ENCODE measurements at places on chromosomes 4 and X.

GRCh38 chrX:124555036-124555595 lies 208.8 kb downstream of the SH2D1A start:
- no peak for DNase-seq

DNA sequence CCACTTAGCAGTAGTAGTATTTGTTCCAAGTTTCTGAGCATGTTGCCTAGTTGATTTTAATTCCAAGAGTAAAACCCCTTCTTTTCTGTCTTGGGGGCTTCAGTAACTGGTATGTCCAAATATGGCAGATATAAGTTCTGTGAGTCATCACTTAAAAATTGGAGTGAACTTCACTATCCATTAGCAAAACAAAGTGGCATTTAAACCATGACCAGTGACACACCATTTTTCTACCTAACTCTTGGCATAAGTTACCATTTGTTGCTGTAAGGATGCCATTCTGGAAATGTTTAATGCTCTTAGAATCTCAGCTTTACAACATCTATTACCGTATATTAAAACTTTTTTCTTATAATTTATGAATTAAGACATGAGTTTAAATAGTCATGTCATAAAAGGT lies 102.0 kb downstream of the CBR4 start:
- no peak for DNase-seq

GRCh38 chr4:83783215-83783614 lies 247.3 kb downstream of the GPAT3 start:
- no peak for DNase-seq

- DNase-seq, result no peak
Observed at GRCh38 chr4:73683033-73683432, 57.3 kb upstream of the CXCL8 start.

DNA sequence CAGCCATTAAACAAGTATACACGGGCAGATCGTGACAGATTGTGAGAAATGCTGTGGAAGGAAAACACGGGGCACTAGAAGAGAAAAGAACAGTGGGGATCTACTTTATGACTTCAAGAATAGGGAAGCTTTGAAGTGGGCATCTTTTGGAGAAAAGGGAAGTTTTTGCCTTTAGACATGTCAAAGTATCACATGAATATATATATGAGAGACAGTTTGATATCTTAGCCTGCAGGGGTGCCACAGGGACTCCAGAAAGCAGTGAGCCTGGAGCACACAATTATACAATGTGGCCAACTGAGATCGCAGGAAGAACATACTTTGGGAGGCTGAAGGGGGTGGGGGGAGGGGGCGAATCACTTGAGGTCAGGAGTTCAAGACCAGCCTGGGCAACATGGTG lies 35.7 kb downstream of the RELL1 start:
- DNase-seq, result no peak

GRCh38 chr4:75658876-75659275 lies 14.3 kb downstream of the G3BP2 start:
- DNase-seq, result no peak

DNA sequence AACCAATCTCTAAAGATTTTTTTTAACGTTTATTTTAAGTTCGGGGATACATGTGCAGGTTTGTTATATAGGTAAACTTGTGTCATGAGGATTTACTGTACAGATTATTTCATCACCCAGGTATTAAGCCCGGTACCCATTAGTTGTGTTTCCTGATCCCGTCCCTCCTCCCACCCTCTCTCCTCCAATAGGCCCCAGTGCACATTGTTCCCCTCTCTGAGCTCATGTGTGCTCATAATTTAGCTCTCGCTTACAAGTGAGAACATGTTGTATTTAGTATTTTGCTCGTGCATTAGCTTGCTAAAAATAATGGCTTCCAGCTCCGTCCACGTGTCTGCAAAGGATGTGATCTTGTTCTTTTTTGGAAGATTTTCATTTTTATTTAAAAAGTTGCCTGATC lies 2309.4 kb upstream of the AGA start:
- no peak for DNase-seq

GRCh38 chr4:162793571-162793970 lies 373.1 kb downstream of the NAF1 start:
- DNase-seq, result no peak

DNA sequence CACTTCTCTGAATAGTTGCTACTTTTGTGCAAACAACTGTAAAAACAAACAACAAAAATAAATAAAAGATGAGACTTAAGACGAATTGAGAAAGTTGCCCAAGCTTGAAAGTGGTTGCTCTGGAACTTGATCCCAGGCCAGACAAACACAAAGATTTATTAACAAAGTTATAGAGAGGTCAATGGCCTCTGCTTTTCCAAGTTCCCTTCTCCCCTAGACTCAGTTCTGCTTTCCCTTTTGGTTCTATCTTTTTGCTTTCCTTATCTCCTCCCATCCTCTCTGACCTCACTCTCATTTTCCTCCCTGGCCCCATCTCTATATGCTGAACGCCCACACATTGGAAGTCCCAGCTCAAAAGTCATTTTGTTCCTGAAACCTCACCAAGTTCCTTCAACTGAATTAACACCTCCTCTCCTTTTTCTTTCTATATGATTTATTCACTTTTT lies 82.7 kb downstream of the MXRA5 start:
- no peak for DNase-seq

- DNase-seq, result no peak
Observed at GRCh38 chr4:47486231-47486673, 1.2 kb downstream of the ATP10D start.

- DNase-seq, result no peak
Observed at GRCh38 chr4:187469627-187470026, 525.9 kb upstream of the ZFP42 start.

GRCh38 chr4:79492148-79492547 lies 84.1 kb upstream of the GK2 start:
- no peak for DNase-seq

- DNase-seq, result no peak
Observed at GRCh38 chr4:9891056-9891455, 109.6 kb downstream of the DRD5 start.

- no peak for DNase-seq
Observed at GRCh38 chrX:96474029-96474740, 210.5 kb upstream of the DIAPH2 start.

GRCh38 chr4:81404741-81405140 lies 67.0 kb downstream of the RASGEF1B start:
- DNase-seq, result no peak

DNA sequence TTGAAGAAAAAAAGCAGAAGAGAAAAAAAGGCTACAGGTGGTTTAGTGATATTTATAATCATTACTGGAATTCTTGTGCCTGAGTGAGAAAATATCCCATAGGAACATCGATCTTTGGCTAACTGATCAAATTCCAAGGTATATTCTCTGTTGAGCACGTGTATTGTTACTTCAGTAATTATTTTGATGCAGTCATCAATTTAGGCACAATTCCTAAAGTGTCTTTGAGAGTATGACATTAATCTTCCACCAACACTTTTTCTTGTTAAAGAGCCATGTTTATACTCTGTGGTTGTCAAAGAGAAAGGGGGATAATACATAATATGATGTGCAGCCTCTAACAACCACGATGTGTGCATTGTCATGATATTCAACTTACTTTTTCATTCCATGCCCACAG lies 151.1 kb downstream of the TSPAN5 start:
- no peak for DNase-seq

GRCh38 chr4:109576462-109576861 lies 16.4 kb downstream of the MCUB start:
- DNase-seq, result no peak

GRCh38 chr4:174156239-174156826 lies 127.1 kb downstream of the FBXO8 start:
- no peak for DNase-seq

DNA sequence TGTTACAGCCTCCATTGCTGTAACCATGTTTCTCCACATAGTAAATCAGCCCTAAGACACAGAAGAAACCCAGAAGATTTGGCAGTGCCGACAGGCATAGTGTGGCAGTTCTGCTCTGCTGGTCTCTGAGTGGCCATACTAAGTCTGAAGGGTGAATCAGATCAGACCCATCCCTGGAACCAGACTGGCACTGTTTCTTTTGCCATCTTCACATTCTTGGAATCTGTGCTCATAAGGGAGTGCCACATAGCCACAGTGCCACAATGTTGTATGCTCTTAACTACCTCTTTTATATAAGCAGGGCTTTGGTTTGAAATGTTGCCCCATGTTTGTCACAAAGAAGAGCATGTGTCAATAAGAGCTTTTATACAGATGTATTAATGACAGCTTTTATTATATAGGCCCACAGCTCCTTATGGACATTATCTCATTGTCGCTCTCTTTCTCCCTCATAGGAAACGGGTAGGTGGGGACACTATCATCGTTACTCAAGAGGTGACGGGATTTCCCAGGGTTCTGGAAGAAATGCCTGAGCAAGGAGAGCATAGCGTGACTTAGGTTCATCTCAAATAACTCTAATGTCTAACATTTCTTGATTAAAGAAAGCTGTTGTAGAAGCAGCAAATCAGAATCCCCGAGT lies 128.2 kb downstream of the CBR4 start:
- no peak for DNase-seq

DNA sequence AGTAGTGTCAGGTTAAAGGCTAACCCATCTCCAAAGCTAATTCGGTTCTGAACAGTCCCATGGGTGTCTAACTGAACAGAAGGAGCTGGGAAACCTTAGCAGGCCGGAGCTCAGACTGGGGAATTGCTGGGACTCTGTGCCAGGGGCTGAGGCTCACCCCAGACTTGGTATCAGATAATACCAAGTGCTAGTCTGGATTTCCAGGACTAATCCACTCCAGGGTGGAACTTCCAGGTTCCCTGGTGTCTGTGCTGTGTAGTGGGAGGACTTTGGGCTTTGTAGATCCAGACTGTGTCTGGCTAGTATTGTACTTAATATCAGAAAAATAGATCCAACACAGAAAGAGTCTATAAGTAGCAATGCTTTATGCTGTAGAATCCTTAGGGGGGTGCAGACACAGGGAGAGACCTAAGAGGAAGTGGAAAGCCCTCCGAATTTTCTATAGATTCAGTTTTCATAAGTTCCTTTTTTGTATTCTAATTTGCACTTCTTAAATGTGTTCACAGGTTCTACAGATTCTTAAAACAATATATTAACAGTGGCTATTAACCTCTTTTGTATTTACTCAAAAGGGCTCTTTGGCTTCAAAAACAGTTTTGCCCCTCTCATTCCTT lies 4.1 kb downstream of the ZNF827 start:
- DNase-seq, result no peak

DNA sequence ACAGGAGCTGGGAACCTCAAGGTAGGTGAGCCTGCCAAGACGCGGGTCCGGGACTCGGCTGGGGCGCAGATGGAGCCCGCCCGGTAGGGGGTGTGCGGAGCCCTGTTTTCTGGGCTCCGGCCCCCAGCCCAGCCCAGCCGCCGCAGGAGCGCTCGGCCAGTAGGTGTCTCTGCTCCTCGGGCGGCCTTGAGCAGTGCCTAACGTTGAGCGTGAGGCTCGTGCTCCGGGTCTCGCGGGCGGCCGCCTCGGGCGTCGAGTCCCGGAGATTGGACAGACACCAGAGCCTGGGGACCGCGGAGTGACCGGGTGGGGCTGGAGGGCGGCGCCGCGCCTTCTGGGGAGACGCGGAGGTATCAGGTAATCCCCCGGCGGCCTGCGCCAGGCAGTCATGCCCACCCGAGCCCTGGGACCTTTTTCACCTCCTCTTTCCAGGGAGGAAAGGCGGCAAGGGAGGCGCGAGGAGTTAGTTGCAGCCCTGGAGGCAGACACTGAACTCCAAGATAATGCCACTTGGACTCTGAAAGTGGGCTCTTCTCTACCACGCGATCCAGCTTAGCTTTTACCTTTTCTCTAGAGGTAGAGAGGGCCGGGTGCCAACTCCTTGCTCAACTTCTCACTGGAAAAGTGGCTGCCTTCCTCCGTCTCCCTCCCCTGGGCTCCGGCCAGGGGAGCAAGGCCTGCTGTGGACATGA lies 14.5 kb upstream of the FGG start:
- DNase-seq, result no peak

DNA sequence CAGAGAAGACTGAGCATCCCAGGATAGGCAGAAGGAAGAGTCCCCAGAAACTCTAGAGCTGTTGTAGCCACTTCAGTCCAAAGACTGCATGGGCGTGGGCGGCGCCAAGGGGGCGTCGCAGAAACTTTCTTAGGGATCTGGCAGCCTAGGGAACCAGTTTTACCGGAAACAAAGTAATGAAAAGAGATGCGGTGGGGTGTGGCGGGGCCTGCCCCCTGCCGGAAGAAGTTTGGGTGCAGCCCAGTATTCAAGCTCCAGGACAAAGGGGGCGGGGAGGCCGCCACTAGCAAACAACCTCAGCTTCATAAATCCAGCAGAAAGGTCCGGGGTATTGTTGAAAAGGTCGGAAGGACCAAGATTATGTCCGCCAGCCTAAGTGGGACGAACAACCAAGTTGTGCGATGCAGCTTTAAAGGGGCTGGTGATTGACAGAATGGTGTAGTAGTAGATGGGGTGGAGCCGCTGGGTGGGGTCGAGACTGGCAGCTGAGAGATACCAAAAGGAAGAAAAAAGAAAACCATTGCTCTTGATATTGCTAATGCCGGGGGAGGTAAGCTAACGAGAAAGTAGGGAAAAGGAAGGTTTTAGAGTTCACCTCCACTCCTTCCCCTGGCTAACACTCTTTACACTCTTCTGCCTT lies 190.5 kb downstream of the RRAGB start:
- no peak for DNase-seq

DNA sequence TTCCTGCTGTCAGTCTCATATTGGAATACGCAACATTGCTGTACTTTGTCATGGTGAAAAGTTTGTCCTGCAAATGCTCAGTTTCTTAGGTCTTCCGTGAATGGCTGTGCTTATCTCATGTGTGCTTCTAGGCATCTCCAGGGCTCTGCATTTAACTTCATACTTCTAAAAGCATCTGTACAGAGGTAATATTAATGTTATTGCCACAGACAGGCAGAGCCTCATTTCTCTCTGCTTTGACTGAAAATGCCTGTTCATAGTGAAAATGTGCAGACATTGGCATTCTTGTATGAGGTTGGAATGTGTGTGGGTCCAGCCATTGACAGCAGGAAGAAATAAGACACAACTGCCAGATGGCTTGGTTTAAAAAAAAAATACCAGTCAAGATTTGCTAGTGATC lies 140.1 kb upstream of the TTC29 start:
- no peak for DNase-seq

DNA sequence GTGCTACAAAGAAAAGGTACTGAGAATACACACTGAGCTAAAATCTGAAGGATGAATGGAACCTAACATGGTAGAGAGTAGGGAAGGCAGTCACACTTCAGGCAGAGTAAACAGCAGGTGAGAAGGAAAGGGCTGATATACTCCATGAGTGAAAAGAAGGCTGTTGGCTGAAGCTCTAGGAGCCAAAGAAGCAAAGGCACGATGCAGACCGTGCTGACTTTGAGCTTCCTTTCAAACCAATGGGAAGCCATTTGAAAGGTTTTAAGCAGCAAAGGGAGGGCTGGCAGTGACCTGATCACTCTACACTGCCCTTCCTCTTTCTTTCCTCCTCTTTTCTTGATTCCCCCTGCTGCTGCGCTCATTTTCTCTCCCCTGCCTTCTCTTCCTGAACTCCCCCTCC lies 66.4 kb downstream of the TMEM154 start:
- no peak for DNase-seq

- no peak for DNase-seq
Observed at GRCh38 chr4:86641516-86642090, 47.5 kb downstream of the PTPN13 start.

- no peak for DNase-seq
Observed at GRCh38 chr4:46124773-46125413, 1.0 kb upstream of the GABRG1 start.

GRCh38 chr4:81179326-81179725 lies 35.7 kb downstream of the PRKG2 start:
- no peak for DNase-seq

- DNase-seq, result no peak
Observed at GRCh38 chr4:110793381-110793801, 170.5 kb upstream of the PITX2 start.

GRCh38 chr4:1015746-1016145 lies 4.3 kb downstream of the FGFRL1 start:
- DNase-seq, result no peak

GRCh38 chr4:32824336-32824735 lies 2104.2 kb downstream of the PCDH7 start:
- DNase-seq, result no peak
